ENCODE measurements at places on chromosomes 6 and 20.
A peak's percentile ranks its signal among the peaks of the same experiment; 100 is the strongest.

GRCh38 chr20:1930165-1930564 lies 35.0 kb downstream of the SIRPA start:
- DNase-seq, result no peak

DNA sequence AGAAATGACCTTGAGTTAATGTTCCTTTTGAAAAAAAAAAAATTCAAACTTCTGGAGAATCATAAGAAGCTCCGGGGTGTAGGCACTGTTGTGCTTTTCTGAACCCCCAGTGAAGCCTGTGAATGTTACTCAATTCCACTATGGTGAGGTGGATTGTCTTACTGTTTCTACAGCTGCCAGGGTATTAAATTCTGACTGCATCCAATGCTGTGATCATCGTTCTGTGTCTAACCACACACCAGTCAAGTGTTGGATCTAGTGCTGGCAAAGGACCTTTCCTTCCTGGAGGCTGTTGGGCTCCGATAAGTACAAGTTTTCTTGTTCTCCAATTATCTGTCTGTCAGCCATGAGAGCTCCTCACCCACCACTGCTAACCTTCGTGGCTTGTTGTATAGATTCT lies 162.0 kb upstream of the EPHA7 start:
- DNase-seq, result peak; percentile 29

DNA sequence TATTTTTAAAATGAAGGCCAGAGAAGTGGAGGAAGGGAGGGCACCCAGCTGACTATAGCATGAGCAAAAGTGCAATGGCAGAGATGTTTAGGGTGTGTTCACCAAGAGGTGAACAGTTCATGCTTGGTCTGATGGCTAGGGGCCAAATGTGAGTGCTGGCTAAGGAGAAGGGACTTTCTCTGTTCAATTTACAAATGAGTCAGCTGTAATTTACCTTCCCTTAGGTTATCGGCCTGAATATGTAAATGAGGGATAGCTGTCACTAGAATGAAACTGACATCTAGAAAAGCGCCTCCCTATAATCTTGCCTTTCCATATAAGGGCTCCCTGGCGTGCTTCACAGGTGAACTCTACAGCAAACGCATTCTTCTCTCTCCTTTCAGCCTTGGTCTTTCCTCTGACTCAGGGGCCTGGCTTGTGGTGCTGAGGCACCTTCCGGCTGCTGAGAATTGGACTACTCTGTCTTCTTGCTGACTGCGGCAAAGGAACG lies 114.7 kb upstream of the BACH2 start:
- DNase-seq, result no peak

DNA sequence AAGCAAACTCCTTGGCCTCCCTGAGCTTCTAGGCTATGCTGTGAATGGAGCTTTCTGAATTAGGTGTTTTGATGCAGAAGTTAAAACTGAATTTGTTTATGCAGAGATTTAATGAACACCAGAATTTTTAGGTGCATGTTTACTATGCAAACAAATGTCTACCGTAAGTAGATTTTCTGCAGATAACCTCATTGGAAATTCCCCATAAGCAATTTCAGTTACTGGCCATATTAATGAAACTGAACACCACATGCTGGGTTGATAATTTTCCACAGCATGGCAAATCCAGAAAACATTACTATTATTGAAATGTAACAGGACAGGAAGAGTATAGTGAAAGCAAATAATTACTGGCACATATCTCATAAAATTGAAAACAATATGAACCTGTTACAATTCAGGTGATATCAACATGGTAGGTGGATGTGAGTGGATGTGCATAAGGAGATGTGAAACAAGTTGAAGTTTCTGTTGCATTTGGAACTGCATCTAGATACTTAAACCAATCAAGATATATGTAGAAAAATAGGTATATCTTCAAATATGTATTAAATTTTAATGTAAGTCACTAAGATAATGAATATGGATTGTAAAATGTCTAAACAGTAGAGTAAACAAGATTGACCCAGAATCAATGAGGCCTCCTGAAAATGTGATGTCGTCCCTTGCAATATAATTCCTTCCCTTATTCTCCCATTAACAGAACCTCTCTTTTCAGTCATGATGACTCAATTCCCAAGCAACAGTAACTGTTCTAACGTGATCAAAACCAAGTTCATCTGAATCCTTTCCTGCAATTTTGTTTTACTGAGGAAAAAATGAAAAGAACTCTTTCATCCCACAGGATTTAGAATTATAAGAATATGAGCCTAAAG lies 11.0 kb downstream of the PTCHD4 start:
- no peak for DNase-seq

GRCh38 chr6:143368426-143368825 lies 82.1 kb downstream of the ADAT2 start:
- no peak for DNase-seq

DNA sequence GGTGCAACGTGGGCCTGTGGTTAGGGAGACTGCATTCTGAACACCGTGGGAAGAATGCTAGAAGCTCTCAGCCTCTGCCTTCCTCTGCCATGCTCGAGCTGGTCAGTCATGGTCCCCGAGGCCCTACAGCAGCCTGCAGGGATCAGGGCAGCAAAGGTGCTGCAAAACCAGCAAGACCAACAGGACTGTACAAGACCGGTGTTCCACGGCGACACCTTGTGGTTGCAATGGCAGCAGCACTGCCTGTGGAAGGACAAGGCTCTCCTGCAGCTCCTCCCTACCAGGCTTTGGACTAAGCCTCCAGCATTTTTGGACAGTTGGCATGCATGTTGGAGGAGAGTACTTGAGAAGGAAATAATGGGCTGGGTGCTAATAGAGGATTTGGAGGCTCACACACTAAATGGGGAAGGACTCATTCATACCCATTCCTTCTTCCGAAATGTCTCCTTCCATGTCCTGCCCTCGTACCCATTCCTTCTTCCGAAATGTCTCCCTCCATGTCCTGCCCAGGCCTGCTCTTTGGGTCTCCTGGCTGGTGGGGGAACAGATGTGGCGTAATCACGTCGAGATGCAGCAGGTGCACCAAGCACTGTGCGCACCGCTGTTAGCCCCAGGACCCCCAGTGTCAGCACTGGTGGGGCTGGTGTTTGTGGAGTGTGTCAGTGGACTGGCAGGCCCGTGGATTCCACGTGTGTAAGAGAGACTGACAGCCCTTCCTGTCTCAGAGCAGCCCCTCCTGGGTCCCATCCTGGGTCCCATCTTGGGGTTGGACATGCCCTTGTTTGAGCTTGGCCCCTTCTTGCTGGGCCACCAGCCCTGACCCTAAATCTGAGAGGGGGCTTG lies 18.6 kb upstream of the MYT1 start:
- DNase-seq, result no peak

DNA sequence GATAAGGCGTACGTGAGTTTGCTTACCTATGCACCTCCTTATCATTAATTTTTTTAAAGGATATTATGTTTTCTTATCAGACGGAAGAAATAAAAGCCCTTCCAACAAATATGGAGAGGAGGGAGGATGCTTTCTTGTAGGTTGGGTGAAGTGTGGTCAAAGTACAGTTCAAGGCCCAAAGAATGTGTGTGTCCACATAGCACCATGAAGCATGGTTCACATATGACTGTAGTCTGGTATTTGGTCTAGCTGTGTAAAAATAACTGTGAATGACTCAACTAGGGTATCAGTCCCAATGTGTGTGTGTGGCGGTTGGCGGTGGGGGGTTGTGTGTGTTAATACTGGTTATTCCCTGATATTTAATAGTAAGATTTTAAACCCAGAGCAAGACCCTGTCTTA lies 212.7 kb downstream of the TMEM242 start:
- no peak for DNase-seq

DNA sequence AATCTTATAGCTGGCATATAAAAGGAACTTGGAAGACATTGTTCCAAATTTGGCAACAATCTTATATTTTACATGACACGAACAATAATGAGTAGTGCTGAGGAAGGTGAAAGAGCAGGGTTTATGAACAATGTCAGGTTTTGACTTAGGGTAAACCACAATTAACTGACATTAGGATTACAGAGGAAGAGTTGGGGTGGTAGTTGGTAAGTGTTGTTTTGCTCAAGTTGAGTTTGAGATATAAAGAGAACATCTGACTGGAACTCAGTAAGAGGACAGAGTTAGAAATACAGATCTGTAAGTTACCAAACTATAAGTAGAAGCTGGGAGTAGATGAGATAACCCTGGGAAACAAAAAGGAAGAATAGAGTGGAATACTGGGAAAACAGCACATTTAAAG lies 15.1 kb downstream of the RTN4IP1 start:
- DNase-seq, result no peak

DNA sequence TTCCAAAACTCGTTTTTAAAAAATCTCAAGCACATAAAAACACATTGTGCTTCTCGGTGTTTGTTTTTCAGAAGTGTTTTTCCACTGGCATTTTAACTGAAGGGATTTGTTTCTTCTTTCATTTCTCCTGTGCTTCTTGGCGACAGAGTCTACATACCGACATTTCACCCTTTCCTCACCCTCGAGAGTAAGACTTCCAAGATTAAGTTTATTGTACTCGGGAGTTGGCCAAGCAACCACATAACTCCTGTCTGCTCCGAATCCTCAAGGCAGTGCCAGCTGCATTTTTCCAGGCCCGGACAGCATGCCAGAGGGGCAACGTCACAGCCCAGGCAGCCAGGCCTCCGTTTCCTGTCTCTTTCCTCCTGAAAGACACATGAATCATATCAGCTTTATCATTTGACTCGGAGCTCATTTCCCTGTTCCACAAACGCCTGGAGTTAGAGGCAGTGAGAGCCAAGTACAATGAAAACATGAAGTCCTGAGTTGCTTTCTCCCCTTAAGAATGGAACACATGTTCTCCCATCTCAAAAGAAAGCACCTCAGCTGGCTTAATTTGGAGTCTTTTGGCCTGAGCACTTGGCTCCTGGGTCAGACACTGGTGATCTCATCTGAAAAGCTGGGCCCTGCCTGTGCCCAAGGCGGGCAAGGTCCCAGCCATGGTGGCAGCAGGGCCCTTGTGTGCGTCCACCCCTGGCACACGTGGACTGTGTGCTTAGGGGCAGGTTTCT lies 23.2 kb upstream of the FAM50B start:
- no peak for DNase-seq

GRCh38 chr6:119284861-119285521 lies 64.6 kb downstream of the MAN1A1 start:
- no peak for DNase-seq

DNA sequence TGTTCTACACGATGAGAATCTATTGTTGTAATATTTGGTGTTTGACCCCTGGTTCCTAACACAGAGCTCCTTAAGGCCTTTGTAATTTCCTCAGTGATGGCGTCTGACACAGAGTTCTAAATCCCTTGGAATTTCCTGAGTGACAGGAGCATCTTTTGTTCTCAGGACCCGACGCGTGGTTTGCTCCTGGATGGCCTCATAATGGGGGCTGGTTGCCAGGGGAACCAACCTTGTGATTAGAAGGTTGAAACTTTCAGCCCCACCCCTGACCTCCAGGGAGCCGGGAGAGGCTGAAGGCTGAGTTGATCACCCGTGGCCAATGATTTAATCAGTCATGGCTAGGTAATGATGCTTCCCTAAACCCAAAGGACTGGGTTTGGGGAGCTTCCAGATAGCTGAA lies 20.5 kb upstream of the ZNF133 start:
- DNase-seq, result no peak

DNA sequence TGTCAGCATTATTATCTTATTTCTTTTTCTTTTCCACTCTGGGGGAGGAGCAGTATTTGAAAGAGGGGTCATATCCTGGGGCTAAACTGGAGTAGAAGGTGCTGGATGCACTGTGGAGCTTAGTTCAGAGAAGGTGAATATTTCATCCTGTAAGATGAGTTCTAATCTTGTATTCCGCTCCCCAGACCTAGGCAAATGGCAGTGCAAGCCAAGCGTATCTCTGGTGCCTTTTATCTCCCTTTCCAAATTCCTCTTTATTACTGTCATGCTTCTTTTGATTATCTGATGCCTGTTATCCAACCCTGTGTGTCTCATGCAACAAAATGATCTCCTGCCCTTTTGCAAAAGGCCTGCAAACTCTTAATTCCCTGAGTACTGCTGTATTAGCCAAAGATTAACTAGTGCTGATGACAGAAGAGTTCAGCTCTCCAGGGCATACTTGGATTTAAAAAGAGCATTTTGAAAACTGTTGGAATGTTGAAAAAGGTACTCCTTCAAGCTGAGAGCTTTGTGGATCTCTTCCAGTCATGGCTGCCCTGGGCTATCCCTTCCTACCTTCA lies 138.0 kb downstream of the CARMIL1 start:
- DNase-seq, result no peak

- no peak for DNase-seq
Measured at GRCh38 chr6:12848964-12849808, 132.6 kb downstream of the PHACTR1 start.

All from NCI-H1092 (cell line).